ENCODE measurements at places on chromosomes 13 and 19.

GRCh38 chr13:39864221-39864620 lies 208.8 kb downstream of the COG6 start:
- DNase-seq, result no peak

DNA sequence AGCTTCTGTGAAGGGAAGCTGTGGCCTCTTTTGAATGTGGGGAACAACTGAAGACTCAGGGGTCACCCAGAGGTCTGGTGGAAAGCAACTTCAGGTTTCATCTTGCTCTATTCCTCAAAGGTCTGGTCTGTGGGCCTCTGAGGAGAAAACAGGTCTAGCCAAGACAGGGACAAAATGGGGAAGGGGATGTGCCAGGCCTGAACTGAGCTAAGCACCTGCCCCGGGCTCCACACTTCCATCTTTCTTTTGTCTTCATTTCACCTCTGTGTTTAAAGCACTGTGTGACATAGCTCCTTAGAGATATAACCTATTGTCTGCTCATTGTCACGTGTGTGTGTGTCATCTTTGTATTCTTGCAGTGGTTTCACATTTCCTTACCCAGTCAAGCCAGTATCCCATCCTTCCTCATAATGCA lies 19.9 kb upstream of the GDF15 start:
- no peak for DNase-seq

DNA sequence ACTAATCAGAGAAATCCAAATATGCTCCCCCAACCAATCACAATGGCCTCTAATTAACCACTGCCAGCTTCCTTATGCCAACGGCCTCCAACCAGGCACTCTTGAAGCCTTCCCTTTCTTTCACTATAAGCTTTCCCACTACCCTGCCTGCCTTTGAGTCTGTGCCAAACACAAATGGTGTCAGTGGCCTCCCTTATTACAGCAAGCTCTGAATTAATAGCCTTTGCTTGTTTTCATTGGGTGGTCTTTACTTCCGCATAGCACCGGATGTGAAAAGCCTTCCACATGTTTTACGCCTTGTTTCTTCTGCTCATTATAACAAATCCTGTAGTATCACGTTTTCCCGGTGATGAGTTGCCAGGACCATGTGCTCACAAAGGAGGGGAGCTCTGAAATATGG lies 1.4 kb upstream of the EDDM13 start:
- no peak for DNase-seq

GRCh38 chr13:114147803-114148520 lies 15.5 kb upstream of the RASA3 start:
- no peak for DNase-seq
